Posterior cingulate gyrus (tissue), 11 donors: ENCODE measurements at places on chromosomes 7 and 10.
A peak's percentile ranks its signal among the peaks of the same experiment; 100 is the strongest.

GRCh38 chr7:50502947-50503346, 52.8 kb upstream of the FIGNL1 start:
- DNase-seq, result no peak

GRCh38 chr7:49772916-49773217, 571 bp upstream of the VWC2 start:
- DNase-seq, result no peak

DNA sequence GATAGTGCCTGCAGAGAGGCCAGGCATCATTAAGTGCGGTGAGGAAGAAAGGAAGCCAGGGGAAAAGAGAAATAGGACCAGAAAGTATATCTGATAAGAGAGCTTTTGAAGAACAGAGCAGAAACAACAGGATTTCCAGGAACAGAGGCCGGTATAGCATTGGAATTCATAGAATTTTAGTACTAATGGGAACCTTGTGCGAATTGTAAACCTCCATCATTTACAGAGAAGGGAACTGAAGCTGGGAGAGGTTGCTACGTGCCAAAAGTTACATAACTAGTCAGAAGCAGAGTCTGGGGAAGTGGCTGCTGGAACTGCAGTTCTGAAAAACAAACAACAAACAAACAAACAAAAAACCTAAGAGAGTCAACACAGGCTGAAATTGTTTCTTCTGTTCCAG, 5.4 kb upstream of the ZMYND11 start:
- DNase-seq, result no peak

GRCh38 chr7:70354409-70355169, 756.3 kb downstream of the AUTS2 start:
- no peak for DNase-seq

GRCh38 chr7:158620418-158620817, 32.8 kb upstream of the PTPRN2 start:
- DNase-seq, result no peak

GRCh38 chr7:149104749-149105148, 14.2 kb upstream of the ZNF786 start:
- no peak for DNase-seq

DNA sequence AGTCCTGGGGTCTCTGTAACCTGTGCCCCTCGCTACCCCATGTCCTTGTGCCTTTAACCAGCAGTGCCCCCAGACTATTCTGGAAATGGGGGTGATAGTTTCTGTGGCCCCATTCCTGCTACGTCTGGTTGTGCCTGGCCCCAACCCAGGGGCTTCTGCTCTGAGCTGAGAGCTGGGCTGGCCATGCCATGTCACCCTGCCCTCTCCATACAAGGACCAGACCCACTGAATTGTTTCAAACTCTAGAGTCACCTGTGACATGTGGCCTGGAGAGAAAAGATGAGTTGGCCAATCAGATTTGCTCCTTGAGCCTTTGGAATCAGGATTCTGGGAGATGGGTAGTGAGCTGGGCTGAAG, 108.6 kb downstream of the GRK5 start:
- DNase-seq, result peak; percentile 16

- DNase-seq, result no peak
Measured at GRCh38 chr10:97049670-97050069, 136.1 kb downstream of the SLIT1 start.

DNA sequence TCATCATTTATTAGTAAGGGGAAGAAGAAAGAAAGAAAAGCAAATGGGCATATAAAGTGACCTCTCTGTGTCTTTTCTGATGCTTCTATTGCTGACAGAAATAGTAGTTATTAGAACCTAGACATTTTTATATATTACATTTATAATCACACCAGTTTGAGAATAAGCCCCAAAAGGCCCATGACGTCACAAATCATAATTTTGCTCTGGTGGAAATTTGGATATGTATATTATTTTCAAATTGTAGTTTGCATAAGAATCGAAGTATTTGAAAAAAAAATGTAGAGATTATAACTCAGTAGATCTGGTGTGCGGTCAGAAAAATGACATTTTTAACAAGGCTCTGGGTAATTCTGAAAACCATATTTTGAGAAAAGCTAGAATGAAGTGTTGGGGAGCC, 101.2 kb upstream of the STEAP1 start:
- DNase-seq, result no peak

DNA sequence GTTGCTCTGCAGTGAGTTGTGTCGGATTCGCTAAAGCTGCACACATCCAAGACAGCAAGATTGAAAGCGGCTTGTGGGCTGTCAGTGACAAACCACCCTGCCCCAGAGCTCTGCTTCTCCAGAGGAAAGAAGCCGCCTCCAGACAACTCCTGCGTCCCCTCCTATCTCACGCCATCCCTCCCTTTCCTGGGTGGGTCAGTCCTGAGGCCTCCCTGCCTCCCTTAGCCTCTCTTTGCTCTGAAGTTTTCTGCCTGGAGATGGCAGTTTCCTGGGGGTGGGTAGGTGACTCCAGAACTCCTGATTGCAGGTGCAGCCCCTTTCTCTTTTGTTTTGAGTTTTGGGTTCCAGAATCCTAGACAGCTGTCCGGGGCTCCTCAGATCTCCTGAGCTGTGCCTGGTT, 78.7 kb downstream of the EMX2 start:
- DNase-seq, result no peak

DNA sequence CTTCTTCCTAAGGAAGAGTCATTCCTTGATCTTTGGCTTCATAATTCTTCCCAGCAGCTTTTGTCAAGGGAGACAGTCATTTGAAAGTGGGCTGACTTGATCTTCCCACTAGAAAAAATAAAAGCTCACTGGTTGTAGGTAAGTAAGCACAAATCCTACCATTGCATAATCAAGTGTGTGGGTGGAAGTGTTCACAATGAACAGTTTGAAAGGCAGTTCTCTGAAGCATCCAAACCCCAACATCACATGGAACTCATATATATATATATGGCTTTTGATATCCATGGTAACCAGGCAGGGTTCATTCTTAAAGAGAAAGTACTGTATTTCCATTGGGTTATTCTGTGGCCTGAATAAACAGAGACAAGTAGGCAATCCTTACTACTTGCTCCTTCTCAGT, 51.6 kb downstream of the ARMH3 start:
- DNase-seq, result no peak

DNA sequence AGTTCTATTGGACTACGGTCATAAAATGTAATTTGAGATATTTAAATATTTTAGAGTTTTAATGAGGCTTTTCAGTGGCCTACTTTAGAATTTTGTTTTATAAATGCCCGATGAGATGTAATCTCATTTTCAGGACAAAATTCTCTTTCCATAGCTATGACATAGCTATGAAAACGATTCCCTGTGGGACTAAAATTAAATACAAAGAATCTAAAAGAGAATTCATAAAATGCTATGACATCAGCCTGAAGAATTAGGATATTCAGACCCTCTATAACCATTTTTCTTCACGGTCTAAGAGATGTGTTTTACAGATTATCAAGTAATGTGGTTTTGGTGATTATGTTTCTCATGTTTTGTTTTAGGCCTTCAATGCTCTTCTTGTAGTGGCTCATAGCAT, 48.2 kb upstream of the ODAD2 start:
- DNase-seq, result no peak

- peak; percentile 66 for DNase-seq
Measured at GRCh38 chr7:98168181-98168903, 42.9 kb upstream of the BHLHA15 start.
